ENCODE measurements at places on chromosomes 1 and 21.

GRCh38 chr21:46457801-46458314 lies 833 bp upstream of the DIP2A start:
- DNase-seq = no peak

DNA sequence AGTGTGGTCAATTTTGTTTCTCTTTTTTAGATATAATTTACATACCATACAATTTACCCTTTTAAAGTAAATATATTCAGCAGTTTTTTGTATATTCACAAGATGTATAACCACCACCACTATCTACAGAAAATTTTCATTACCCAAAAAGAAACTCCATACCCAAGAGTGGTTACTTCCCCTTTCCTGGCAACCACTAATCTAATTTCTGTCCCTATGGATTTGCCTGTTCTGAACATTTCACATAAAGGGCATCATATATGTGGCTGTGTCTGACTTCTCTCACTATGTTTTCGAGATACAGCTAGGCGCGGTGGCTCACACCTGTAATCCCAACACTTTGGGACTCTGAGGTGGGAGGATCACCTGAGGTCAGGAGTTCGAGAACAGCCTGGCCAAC lies 13.6 kb downstream of the PACC1 start:
- DNase-seq = no peak

GRCh38 chr1:235995511-235995910 lies 69.4 kb downstream of the NID1 start:
- no peak for DNase-seq

GRCh38 chr1:94013367-94013878 lies 104.2 kb upstream of the GCLM start:
- no peak for DNase-seq

DNA sequence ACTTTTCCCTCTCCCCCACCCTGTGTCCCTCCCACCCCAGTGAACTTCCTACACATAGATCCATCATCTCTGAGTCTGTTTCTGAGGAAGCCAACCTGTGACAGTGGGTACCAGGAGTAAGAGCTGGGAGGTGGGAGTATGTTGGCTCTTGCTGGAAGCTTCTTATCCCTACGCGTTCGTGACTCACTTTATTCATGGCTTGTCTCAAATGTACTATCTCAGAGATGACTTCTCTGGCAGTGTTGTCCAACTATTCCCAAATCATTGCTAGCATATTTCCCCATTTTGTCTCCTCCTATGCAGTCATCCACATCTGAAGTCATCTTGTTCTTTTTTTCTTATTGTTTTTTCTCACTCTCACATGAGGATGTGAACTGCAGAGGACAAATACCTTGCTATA lies 88.0 kb downstream of the HIVEP3 start:
- DNase-seq = no peak

DNA sequence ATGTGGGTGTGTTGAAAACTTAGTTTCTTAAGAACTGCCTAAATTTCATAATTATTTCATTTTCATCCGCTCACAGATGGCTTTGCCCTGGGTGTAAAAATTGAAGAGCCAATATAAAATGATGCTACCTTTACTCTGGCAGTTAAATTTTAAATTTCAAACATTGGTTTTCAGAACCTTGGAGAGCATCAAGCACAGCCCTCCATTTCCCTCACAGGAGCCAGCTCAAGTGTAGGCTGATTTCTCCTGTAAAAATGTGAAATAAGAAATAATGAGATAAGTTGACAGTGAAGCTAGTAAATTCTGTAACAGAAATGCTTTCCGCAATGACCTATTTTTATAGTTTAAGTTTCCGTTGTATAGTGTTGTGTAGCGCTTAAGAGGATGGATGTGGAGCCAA lies 53.9 kb upstream of the AKT3 start:
- DNase-seq = no peak

GRCh38 chr1:147622731-147623130 lies 47.6 kb downstream of the ACP6 start:
- no peak for DNase-seq

- DNase-seq = no peak
These were observed 632.0 kb downstream of the SMYD3 start for GRCh38 chr1:245874942-245875580.

All from stimulated activated effector memory CD8-positive, alpha-beta T cell treated with anti-CD3 and anti-CD28 coated beads, Interleukin-12 subunit alpha, Interleukin-12 subunit beta, amount 100 ng/mL, for 72 hours (primary cell).